ENCODE measurements at places on chromosomes 6 and 20. TPM values are rescaled to one million over a fixed set of nuclear protein-coding genes. Genes with fewer than 3 reads are reported as not detected.

Gene TXLNB
- 1.8 TPM for polyA plus RNA-seq

Gene SLC22A3
- polyA plus RNA-seq = 4.3 TPM

Gene KHDC1
- polyA plus RNA-seq = 8.5 TPM

Gene HCRTR2
- polyA plus RNA-seq = 0.28 TPM

Gene ASXL1
- polyA plus RNA-seq = 58.6 TPM

DNA sequence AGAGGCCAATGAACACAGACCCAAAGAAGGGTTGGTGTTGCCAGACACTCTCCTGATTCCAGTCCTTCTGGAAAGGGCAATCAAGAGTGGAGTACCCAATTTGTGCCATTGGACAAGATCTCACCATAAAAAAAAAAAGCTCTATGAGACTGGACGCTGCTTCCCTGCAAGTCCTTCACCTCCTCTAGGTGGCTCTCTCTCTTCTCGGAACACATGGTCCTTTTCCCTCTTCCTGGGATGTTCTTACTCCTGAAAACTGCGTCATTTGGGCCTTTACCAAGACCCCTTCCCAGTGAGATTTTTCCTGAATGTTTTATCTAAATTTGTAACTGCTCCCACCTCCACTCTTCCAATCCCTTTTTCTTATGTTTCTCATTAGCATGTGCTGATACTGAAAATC is 280.8 kb downstream of the FOXA2 start:
- DNase-seq = no peak

- no peak for DNase-seq
These were observed 70.5 kb downstream of the NCOA3 start for GRCh38 chr20:47572105-47572729.

GRCh38 chr6:9704989-9705388 is 709.9 kb downstream of the TFAP2A start:
- no peak for DNase-seq

- DNase-seq = no peak
These were observed 96.4 kb upstream of the EPHA7 start for GRCh38 chr6:93515736-93516135.
